Activated CD4-positive, alpha-beta memory T cell treated with anti-CD3 and anti-CD28 coated beads, Interleukin-2, amount 10 ng/mL, durations not matched to agents 7 days and 5 days (primary cell): ENCODE measurements at places on chromosomes 1 and 21.
A peak's percentile ranks its signal among the peaks of the same experiment; 100 is the strongest.

DNA sequence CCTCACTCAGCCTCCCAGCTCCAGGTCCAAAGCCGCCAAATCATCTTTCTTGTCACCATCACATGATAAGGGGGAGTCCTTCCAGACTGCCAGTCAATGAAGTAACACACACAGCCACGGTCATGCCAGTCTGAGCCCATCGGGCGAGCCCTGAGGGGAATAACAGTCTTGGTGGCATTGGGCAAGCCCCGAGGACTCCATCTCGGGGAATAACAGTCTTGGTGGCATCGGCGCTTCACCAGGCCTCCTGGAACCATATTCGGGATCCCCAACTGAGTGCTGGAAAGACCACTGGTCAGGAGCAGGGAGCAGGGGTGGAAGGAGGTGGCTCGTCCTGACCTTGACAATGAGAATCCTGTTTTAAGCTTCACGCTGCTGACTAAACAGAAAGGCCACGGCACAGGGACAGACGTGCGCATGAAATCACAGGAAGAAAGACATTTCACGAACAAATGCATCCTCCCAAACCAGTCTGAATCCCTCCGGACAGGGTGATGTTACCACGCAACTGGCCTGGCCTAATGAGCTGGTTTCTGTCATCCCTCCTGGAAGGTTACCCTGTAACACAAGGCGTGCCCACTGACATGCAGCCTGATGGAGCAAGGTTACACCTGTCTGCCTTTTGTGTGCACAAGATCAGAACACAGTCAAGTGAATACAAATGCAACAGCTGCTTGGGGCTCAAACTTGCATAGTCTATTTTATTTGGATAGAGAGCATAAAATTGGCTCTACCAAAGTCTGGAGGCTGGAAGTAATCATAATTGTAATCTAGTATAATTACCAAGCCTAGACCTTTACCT, 517.4 kb downstream of the KIF26B start:
- H3K4me1 ChIP-seq, result no peaks in the 10 kb centered on the region
- H3K27me3 ChIP-seq, result no peaks in the 10 kb centered on the region
- no peak for DNase-seq
- H3K4me3 ChIP-seq, result no peak overlapping the region
- no peak overlapping the region for H3K27ac ChIP-seq

DNA sequence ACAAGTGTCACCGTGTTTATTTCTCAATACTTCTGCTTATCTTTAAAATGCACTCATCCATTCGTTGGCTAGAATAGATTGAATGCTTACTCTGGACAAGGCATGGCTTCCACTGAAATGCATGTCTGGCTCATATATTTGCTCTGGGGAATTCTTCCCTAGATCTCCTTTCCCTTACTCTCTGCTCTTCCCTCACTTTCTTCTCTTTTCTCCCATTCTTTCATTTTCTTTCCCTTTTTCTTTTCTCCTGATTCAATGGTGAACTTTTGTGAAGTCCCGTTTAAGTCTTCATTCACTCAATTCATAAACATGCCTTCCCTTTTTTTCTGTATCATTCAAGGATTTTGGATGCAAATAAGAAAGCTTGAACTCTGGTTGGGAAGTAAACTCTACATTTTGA, 234.5 kb downstream of the DYRK1A start:
- H3K4me3 ChIP-seq, result no peak overlapping the region
- H3K4me1 ChIP-seq, result no peaks in the 10 kb centered on the region
- no peak for DNase-seq
- H3K27ac ChIP-seq, result no peak overlapping the region
- H3K27me3 ChIP-seq, result peaks cover 5% of the 10 kb centered on the region

GRCh38 chr1:7550981-7551380, 220.1 kb upstream of the VAMP3 start:
- peaks cover 20% of the 10 kb centered on the region for H3K4me1 ChIP-seq
- H3K27me3 ChIP-seq, result peaks cover 21% of the 10 kb centered on the region

DNA sequence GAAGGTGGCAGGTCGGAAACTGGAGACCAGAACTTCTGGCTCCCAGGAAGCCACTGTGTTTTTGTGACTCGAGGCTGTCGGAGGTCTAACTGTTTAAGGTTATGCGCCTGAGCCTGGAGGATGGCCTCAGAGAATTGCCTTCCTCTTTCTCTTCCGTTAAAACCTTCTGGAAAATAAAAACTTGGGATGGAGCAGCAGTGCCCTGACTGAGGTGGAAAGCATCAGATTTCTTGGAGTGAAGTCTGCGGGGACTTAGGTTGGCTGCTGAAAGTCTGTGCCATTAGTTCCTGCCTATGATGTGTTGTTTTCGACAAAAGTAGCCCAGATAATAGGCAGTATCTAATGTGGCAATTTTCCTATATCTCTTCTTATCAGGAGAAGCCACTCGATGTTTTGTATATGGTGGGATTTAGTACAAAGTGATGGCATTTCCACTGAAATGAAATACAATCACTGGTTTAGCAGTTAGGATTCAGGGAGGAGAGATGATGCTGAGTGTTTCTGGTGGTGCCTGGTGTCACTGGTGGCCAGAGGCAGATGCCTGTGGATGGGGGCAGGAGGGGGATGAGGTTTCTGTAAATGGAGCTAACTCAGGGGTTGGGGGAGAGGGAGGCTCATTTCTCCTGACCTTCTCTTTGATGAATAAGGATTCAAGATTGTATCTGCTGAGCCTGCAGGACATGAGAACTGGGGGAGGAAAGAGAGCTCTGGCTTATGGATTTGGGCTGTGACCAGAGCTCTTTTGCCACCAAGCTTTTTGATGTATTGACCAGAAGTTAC, 150.8 kb downstream of the CAMTA1 start:
- H3K4me3 ChIP-seq, result no peak overlapping the region
- no peaks in the 10 kb centered on the region for H3K4me1 ChIP-seq
- no peak overlapping the region for H3K27ac ChIP-seq
- DNase-seq, result no peak

- no peaks in the 10 kb centered on the region for H3K4me1 ChIP-seq
- no peak overlapping the region for H3K4me3 ChIP-seq
- no peaks in the 10 kb centered on the region for H3K27me3 ChIP-seq
- no peak overlapping the region for H3K27ac ChIP-seq
Observed at GRCh38 chr1:48687282-48688045, 89.2 kb downstream of the BEND5 start.

GRCh38 chr1:181126871-181127587, 38.5 kb downstream of the IER5 start:
- peaks cover 42% of the 10 kb centered on the region for H3K4me1 ChIP-seq
- no peak overlapping the region for H3K4me3 ChIP-seq
- H3K36me3 ChIP-seq, result no peaks in the 10 kb centered on the region
- DNase-seq, result no peak
- H3K27ac ChIP-seq, result no peak overlapping the region
- peaks cover 3% of the 10 kb centered on the region for H3K27me3 ChIP-seq

GRCh38 chr21:42062236-42063022, 8.7 kb upstream of the UMODL1 start:
- H3K36me3 ChIP-seq, result no peaks in the 10 kb centered on the region
- peak overlapping the region; percentile 74 for H3K4me3 ChIP-seq
- H3K27ac ChIP-seq, result peak overlapping the region; percentile 98
- DNase-seq, result peak; percentile 88
- peaks cover 6% of the 10 kb centered on the region for H3K27me3 ChIP-seq

GRCh38 chr1:7646981-7647901, 123.9 kb upstream of the VAMP3 start:
- no peaks in the 10 kb centered on the region for H3K36me3 ChIP-seq
- H3K4me3 ChIP-seq, result no peak overlapping the region
- peak; percentile 66 for DNase-seq
- H3K4me1 ChIP-seq, result no peaks in the 10 kb centered on the region
- no peaks in the 10 kb centered on the region for H3K27me3 ChIP-seq

DNA sequence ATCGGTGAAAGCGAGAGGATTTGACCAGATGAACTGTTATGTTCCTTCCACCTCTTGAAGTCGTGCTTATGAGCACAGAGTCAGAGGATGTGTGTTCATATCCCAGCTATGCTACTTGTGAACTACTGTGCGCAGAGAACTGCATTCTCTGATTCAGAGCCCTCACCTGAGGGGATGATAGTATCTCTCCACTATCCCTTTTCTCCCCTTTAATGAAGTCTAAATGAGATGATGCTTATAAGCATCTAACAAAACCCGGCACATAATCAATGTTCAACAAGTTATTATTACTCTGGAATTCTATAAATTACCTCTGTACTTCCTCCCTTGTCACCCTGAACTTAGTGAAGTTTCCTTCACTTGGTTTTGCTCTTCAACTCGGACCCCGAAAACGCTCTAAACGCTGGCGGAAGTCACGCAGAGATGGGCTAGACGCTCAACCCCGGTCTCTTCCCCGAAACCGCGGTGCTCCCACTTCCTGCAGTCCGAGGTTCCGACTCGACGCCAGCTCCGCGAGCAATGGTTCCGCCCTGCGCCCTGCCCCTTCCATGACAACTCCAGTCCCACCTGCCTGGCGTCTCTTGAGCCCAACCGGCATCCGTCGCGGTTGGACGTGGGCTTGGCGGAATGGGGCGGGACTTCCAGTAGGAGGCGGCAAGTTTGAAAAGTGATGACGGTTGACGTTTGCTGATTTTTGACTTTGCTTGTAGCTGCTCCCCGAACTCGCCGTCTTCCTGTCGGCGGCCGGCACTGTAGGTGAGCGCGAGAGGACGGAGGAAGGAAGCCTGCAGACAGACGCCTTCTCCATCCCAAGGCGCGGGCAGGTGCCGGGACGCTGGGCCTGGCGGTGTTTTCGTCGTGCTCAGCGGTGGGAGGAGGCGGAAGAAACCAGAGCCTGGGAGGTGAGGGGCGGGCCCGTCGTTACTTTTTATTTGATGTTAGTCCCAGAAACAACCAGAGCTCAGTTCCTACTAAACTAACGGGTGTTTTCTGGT, at the start of gene NUF2:
Gene NUF2, plus strand, starts transcription at position 644 of the 995 bp plus-strand sequence. CDS start 4,098 bp downstream, outside the sequence.
- peaks cover 18% of the 10 kb centered on the region for H3K36me3 ChIP-seq
- H3K27me3 ChIP-seq, result no peaks in the 10 kb centered on the region

GRCh38 chr1:66764994-66765578, 12.8 kb downstream of the DYNLT5 start:
- peak; percentile 54 for DNase-seq
- H3K27me3 ChIP-seq, result peaks cover 9% of the 10 kb centered on the region
- H3K36me3 ChIP-seq, result no peaks in the 10 kb centered on the region

DNA sequence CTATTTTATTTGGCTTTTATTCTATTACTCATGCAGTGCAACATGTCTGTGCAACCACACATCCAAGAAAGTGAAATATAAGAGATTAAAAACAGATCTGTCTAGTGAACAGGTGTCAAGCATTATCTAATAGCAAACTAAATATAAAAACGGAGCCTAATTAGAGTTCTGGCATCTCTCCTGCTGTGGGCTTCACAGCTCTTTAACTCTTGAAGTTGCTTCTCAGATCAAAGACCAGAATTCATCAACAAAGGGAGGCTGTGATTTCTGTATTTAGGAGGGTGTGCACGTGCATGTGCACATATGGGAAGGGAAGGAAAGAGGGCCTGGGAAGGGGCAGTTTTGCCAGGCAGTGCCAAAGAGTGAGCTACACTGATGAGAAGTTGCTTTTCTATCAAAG, 81.0 kb downstream of the MIS18A start:
- no peaks in the 10 kb centered on the region for H3K27me3 ChIP-seq
- no peaks in the 10 kb centered on the region for H3K4me1 ChIP-seq
- H3K27ac ChIP-seq, result no peak overlapping the region

GRCh38 chr1:200090252-200091159, 63.0 kb downstream of the NR5A2 start:
- no peak overlapping the region for H3K4me3 ChIP-seq
- H3K27me3 ChIP-seq, result peaks cover 14% of the 10 kb centered on the region
- no peak overlapping the region for H3K27ac ChIP-seq
- no peaks in the 10 kb centered on the region for H3K4me1 ChIP-seq
- H3K36me3 ChIP-seq, result no peaks in the 10 kb centered on the region

GRCh38 chr1:155196103-155196892, 11.4 kb downstream of the THBS3 start:
- DNase-seq, result no peak
- no peaks in the 10 kb centered on the region for H3K27me3 ChIP-seq
- no peak overlapping the region for H3K27ac ChIP-seq
- peaks cover 22% of the 10 kb centered on the region for H3K36me3 ChIP-seq
